H7 (cell line): ENCODE measurements at places on chromosomes 7 and 10. TPM values are rescaled to one million over a fixed set of nuclear protein-coding genes. Genes with fewer than 3 reads are reported as not detected.
A peak's percentile ranks its signal among the peaks of the same experiment; 100 is the strongest.

GRCh38 chr10:79244841-79245504 is 102.3 kb upstream of the PPIF start:
- DNase-seq: no peak

GRCh38 chr10:13146379-13146778 is 15.0 kb upstream of the MCM10 start:
- no peak for DNase-seq

DNA sequence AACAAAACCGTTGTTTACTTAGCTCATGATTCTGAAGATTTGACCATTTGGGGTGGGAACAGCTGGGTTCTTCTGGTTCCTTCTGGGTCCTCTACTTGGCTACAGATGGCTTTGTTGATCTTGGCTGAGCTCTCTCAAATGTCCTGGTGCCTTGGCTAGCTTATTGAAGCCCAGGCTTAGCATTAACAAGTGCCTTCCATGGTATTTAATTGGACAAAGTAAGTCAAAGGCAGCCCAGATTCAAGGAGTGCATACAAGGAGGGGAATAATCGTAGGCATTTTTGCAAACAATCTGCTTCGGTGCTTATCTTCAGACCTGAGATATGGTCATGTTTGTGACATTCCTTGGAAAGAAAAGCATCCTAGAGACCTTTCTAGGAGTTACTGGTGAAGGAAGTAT is 81.4 kb downstream of the ADCYAP1R1 start:
- no peak for DNase-seq

- DNase-seq: no peak
Observed at GRCh38 chr7:2802504-2803341, 41.4 kb downstream of the GNA12 start.

Gene HOXA11
- total RNA-seq: not detected in 2 replicates

- peak; percentile 51 for DNase-seq
Observed at GRCh38 chr10:97830064-97830463, 19.6 kb upstream of the GOLGA7B start.

Gene CRHR2
- not detected in 2 replicates for total RNA-seq

GRCh38 chr10:131750171-131750895 is 150.5 kb upstream of the PPP2R2D start:
- peak; percentile 49 for DNase-seq
